ENCODE measurements at places on chromosomes 7 and 10. TPM values are rescaled to one million over a fixed set of nuclear protein-coding genes. Genes with fewer than 3 reads are reported as not detected.

OR2A42 gene
- 0.06 TPM for total RNA-seq

STEAP1B gene
- 0.79 TPM for total RNA-seq

CLRN3 gene
- 9.4 TPM for total RNA-seq

ASZ1 gene
- total RNA-seq: not detected
